ENCODE measurements at places on chromosomes 2 and 18. TPM values are rescaled to one million over a fixed set of nuclear protein-coding genes. Genes with fewer than 3 reads are reported as not detected.

DNA sequence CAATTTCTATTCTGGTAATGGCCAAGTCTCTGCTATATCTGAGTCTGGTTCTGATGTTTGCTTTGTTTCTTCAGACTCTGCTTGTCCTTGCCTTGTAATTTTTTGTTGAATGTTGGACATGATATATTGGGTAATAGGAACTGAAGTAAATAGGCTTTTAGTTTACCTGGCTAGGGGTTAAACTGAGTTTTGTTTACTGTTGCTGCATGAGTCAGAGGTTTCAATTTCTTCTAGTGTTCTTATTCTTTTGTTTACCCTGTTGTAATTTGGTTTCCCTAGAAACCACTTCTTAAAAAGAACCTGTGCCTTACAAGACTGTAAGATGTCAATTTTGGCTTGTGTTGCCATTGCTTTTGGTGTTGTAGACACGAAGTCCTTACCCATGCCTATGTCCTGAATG is 285.0 kb upstream of the KCNH7 start:
- DNase-seq = no peak

INHBB gene
- polyA plus RNA-seq = 0.19 TPM

- no peak for DNase-seq
Measured at GRCh38 chr2:10891390-10891789, 20.3 kb upstream of the KCNF1 start.

DNA sequence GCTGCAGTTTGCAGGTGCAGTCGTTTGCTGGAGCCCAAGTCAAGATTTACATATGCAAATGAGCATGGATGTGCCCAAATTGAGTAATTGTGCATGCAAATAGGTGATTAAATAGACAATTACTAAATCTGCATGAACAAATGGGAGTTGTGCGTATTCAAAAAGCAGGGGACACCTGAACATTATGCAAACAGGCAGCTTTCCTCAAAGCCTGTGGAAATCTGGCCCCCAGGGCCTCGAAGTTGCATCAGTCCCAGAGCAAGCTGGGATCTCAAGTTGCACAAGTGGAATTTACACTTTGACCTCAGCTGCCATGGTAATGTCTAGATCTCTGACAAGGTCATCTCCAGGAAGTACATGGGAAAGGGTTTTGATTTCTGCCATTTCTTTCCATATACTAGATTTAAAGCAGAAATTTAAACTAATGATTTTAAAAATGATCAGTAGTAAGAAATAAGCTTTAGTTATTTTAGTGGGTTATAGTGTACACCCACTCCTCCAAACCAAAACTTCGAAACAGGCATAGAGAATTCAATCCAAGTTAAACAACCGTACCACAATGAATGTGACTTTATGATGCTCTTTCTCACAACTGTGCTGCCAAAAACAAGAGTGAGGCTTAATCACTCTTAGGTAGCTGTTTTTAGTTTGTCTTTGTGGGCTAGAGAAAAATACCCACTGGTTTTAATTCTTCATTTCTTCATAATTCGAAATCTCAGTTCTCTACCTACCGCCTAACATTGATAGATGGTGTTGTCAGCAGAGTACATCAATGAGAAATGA is 110.7 kb downstream of the RND3 start:
- peak; percentile 77 for DNase-seq

PREB gene
- polyA plus RNA-seq = 48.5 TPM
